ENCODE measurements at places on chromosomes 11 and 22.

DNA sequence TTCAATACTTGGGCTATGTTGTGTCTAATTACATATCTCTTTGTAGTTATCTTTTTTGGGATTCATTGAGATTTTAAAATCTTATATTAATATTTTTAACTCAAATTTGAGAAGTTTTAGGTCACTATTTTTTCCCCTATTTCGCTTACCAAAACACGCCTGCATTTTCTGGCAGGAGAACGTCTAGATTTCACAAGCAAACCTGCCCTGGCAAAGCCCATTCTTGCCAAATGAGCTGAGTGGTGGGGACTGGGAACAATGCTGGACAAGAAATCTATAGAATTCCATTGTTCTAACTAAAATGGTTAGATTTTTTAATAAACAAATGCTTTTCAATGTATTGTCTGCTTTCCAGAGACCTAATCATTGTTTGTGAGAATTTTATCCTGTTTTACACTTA lies 1283.7 kb upstream of the RAG2 start:
- no peak for ATAC-seq

DNA sequence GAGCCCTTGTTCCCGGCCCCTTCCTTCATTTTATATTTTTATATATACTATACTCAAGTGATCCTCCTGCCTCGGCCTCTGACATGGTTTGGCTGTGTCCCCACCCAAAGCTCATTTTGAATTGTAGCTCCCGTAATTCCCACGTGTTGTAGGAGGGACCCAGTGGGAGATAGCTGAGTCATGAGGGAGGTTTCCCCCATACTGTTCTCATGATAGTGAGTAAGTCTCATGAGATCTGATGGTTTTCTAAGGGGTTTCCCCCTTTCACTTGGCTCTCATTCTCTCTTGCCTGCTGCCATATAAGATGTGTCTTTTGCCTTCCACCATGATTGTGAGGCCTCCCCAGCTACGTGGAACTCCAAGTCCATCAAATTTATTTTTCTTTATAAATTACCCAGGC lies 7.2 kb upstream of the ZNF280A start:
- ATAC-seq, result peak; percentile 55

- ATAC-seq, result no peak
Measured at GRCh38 chr11:132941024-132941646, 591.2 kb downstream of the OPCML start.

- peak; percentile 40 for ATAC-seq
Measured at GRCh38 chr11:73314117-73314961, 6.3 kb downstream of the ARHGEF17 start.

DNA sequence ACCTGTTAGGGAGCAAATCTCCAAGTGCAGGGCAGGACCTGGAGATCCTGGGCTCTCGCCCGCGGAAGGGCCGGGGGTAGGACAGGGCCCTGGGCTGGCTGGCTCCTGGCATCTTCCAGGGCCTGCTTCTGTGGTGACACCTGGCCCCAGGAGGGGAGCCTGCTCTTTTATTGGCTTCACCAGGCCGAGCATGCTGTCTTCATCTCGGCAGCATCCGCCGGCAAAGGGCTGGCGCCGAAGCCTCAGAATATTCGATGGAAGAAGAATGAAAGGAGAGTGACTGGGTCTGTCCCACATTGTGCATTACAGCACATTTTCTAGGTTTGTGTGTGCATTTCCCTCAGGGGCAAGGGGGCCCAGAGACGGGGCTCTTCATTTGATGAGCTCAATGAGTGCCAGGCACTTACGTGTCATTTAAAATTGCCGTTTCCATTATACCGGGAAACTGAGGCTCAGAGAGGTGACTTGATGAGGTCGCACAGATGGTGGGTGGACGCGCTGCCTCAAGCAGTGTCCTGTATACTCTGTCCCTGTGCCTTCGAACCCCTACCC lies 70.0 kb downstream of the RBX1 start:
- peak; percentile 1 for ATAC-seq

DNA sequence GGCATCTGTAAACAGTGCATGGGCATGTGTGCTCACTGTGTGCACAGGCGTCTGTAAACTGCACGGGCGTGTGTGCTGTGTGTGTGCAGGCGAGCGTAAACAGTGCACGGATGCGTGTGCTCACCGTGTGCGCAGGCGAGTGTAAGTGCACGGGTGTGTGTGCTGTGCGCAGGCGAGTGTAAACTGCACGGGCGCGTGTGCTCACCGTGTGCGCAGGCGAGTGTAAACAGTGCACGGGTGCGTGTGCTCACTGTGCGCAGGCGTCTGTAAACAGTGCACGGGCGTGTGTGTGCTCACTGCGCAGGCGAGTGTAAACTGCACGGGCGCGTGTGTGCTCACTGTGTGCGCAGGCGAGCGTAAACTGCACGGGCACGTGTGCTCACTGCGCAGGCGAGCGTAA lies 22.4 kb downstream of the RNH1 start:
- ATAC-seq, result no peak

- no peak for ATAC-seq
Measured at GRCh38 chr11:33434294-33434693, 177.1 kb downstream of the HIPK3 start.

Data from activated T-helper 17 cell treated with anti-CD3 and anti-CD28 coated beads, Interleukin-2, amount 50 U/mL, for 72 hours (primary cell).